ENCODE measurements at places on chromosomes 16 and 17.
A peak's percentile ranks its signal among the peaks of the same experiment; 100 is the strongest.

GRCh38 chr16:53511403-53512280, 8.6 kb upstream of the AKTIP start:
- no peak for DNase-seq

DNA sequence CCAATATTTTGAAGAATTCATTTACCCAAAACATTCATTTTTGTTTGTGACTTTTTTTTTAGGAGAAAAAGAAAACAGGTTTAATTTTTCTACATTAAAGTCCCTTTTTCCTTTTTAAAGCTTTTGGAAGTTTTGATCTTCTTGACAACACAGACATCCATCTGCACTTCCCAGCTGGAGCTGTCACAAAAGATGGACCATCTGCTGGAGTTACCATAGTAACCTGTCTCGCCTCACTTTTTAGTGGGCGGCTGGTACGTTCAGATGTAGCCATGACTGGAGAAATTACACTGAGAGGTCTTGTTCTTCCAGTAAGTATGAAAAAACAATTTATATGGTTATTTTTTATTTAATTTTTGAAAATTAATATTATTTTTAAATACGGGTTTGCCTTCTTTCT, 37.2 kb downstream of the SIAH1 start:
- DNase-seq: no peak

- DNase-seq: no peak
Measured at GRCh38 chr17:46120537-46120936, 72.7 kb downstream of the KANSL1 start.

DNA sequence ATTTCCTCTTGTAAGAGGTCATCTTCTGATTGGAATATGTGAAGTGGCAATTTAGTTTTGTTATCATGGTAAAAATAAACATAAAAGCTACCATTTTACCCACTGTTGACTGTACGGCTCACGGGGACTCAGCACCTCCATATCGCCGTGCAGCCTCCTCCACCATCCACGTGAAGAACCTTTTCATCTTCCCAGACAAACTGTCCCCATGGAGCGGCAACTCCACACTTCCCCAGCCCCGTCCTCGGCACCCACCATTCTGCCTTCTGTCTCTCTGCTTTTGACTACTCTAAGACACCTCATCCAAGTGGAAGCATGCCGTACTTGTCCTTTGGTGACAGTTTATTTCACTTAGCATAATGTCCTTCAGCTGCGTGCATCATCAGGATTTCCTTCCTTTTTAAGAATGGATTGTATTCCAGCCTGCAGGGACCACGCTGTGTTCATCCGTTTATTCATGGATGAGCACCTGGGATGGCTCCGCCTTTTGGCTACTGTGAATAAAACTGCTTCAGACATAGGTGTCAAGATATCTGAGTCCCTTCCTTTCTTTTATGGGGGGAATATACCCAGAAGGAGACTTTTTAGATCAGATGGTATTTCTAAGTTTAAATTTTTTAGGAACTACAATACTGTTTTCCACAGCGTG, 14.3 kb downstream of the FBXO31 start:
- no peak for DNase-seq

DNA sequence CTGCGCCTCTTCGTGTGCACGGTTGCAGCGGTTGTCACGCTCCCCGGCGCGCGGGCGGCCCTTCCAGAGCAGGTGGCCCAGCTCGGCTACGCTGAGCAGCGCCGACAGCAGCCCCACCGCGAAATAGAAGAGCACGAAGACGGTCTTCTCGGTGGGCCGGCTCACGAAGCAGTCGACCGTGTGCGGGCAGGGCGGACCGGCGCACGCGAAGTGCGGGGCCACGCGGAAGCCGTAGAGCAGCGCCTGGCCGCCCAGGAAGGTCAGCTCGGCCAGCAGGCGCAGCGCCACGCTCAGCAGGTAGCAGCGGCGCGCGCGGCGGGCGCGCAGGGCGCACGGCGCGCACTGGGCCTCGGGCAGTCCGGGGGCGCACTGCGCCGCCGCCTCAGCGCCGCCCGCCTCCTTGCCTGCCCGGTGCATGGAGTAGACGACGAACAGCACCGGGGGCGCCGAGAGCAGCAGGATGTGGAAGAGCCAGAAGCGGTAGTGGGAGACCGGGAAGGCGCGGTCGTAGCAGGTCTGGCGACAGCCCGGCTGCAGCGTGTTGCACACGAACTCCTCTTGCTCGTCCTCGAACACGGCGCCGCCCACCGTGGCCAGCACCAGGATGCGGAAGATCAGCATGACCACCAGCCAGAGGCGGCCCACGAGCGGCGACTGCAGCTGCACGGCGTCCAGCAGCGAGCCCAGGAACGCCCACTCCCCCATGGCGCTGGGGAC, 1.3 kb downstream of the GJD3 start:
- DNase-seq: peak; percentile 14

DNA sequence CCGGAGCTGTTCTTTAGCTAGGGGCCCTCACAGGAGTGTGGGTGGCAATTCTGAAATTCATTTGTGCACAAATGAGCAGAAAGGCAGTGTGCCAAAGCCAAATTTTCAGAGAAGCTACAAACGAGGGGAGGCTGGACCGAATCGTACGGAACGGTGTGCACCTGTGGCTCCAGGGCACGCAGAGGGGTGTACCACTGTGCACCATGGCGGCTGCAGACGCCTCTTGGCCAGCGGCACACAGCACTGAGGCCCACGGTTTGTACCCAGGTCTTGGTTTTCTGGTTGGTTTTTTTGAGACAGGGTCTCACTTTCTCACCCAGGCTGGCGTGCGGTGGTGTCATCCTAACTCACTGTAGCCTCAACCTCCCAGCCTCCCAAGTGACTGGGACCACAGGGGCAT, 14.9 kb downstream of the CHMP1A start:
- DNase-seq: no peak
